ENCODE measurements at places on chromosomes 3 and 15.
A peak's percentile ranks its signal among the peaks of the same experiment; 100 is the strongest.

- no peak for DNase-seq
Observed at GRCh38 chr3:173839859-173840258, 442.3 kb downstream of the NLGN1 start.

GRCh38 chr15:82531496-82532382 lies 8.5 kb downstream of the RPS17 start:
- no peak for DNase-seq

- DNase-seq: no peak
Observed at GRCh38 chr3:13705702-13706280, 156.9 kb downstream of the FBLN2 start.

DNA sequence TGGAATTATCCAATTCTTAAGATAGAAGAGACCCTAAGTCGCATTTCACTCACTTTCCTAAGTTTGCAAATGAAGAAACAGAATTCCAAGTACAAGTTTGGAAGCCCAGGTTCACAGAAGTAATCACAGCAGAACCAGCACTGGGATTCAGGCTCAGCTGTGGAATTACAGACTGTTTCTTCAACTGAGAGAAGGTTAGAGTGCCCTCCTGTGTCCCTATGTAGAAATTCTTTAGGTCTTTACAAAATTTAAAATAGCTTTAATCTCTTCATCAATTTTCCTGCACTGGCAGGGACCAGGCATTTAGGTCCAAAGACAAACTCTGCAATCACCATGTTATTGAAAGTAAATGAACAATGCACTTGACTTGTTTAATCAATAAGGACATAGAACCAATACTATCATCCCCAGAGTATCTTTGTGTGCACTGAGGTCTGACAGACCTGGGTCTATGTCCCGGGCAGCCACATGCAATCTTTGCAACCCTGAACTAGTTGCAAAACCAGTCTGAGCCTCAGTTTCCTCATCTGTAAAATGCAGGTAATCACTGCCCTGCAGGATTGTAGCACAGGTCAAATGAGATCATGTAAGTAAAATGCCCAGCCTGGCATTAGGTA lies 96.3 kb upstream of the ZBED2 start:
- peak; percentile 56 for DNase-seq

- no peak for DNase-seq
Observed at GRCh38 chr15:85751291-85752123, 43.2 kb downstream of the KLHL25 start.

DNA sequence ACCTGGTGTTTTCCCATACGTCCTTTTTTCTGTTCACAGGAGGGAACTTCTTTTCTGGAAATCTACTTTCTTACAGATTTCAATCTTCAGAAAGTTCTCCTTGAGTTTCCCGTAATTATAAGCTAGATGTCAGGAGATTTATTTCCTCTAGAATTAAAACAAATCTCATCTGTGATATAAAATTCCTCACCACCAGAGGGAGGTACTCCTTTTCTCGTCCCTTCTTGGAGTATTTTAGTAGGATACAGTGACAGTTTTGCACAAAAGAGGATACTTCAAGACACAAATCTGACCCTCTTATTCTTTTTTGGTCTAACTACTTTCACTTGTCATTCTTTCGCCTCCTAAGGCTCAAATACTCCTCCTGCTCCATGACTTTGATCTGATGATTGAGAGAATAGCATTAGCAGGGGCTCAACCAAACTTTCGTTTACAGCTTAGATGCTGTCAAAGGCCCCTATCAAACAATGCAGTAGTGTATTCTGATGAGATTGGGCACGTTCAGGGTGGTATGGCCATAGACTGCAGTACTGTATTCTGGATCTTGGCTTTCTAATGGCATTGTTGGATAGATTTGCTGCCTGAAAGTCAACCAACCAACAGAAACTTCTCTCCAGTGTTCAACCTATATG lies 38.0 kb downstream of the TMEM41A start:
- DNase-seq: peak; percentile 5

DNA sequence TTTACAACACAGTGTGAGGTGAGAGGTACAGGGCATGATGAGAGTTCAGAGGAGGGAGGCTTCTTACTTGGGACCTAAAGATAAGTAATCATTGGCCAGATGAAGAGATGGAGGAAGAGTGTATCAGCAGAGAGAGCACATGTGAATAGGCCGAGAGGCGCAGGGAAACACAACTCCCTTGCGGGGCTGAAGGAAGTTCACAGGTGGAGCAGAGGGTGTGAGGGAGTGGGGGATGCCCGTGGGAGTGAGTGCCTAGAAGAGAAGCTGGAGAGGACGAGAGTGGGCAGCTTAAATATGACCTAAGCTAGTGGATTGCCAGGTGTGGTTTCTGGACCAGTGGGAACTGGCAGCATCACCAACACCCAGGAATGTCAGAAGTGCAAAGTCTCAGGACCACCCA lies 98.2 kb upstream of the TBC1D5 start:
- DNase-seq: no peak

GRCh38 chr3:120049881-120050539 lies 44.2 kb downstream of the GSK3B start:
- no peak for DNase-seq

DNA sequence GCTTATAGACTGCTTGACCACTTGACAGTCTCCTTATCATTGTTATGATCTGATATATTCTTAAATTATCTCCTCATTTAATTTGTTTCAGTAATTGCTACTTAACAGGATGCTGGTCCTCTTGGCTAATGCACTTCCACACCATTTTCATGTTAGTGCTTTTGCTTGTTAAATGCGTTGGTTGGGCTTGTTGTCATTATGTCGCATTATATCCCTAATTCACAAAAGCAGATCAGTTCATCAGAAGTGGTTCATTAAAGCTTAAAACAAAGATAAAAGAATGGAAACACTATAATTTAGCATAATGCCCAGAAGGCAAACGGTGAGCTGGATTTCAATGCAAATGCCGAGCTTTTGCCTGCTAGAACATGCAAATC lies 17.1 kb upstream of the EHHADH start:
- DNase-seq: no peak

- DNase-seq: no peak
Observed at GRCh38 chr15:31499236-31499952, 172.8 kb downstream of the KLF13 start.

DNA sequence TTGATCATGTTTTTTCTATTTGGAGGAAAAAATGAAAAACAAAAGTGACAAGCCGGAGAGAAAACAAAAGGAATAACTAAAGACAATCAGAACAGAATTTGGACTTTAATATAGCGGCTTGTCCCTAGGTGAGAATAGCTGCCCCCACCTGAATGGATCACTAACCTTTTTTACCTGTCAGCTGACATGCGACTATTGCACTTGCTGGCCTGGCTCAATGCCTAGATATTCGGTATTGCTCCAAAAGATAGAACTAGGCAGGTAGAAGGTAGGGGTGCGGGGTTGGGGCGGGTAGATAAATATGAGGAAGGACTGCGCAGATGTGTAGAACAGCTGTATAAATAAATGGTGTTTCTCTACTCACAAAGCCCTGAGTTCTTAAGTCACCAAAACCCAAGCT lies 650 bp upstream of the MORC1 start:
- no peak for DNase-seq

DNA sequence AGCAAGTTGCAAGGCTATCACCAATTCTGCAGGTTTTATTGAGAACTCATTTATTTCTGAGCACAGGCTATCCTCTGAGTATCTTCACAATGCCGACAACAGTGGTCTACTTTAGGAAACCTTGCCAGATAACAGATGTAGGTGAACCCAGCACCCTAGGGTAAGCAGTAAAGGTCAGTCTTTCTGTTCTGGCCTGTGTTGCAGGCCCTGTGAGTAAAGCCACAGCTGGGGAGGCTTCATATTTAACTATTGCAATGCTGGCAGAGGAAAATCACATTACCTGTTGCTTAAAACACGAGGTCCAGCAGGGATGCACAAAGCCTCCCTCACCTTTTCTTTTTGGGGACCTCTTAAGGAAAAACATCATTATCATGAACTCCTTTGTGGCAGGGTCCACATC lies 55.5 kb downstream of the WHAMM start:
- DNase-seq: no peak

GRCh38 chr3:28347374-28348264 lies 902 bp upstream of the ZCWPW2 start:
- DNase-seq: peak; percentile 66

DNA sequence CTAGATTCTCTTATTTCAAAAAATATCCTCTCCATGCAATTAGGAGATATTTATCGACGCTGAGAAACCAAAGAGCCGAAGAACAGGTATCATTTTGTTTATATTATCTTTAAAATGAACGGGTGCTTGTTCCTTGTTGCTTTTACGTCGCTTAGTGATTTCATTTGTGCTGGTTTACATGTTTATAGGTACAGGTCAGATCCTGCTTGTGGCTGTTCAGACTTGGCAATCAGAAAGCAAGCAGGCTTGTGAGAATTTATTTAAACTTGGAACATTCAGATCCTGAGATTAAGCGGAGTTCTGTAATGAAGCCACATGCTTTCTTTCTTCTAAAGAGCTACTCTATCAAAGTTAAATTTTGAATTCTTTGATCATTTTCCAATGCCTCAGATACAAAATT lies 43.0 kb upstream of the ATP2C1 start:
- no peak for DNase-seq

DNA sequence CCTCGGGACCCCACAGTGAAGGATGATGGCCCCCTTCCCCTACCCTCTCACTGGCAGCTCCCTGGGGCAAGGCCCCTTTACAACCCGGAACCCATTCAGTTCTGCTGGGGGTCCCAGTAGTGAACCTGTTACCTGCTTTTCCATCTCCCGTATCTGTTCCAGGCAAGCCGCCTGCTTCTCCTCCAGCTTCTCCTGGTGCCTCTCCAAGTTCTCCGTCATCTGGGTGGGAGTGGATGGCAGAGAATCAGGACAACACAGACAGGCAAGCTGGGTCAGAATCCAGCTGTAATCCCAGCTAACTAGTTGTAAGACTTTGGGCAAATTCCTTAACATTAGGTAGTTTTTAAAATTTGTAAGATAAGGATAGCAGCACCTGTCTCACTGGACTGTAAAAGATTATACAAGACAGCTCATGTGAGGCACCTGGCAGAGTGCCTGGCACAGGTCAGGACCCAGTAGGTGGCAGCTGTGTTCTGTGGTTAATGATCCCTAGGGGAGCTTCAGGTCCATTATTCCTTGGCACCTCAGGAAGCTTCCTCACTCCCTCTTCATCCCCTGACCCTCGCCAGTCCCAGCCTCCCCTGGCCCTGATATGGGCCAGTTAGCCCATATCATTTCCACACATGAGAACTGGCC lies 6.4 kb upstream of the ANKRD63 start:
- DNase-seq: no peak

- DNase-seq: no peak
Observed at GRCh38 chr15:45486317-45486716, 36.2 kb downstream of the SLC30A4 start.

GRCh38 chr3:168070919-168071318 lies 24.8 kb downstream of the GOLIM4 start:
- DNase-seq: no peak

Measured in fibroblast of skin of right quadriceps (primary cell).